Pulmonary artery endothelial cell (primary cell): ENCODE measurements at places on chromosomes 13 and 19. TPM values are rescaled to one million over a fixed set of nuclear protein-coding genes. Genes with fewer than 3 reads are reported as not detected.

The METTL21C gene
- total RNA-seq = not detected in 2 replicates

The KCNJ14 gene
- total RNA-seq = 0.20 and 0.39 TPM in 2 replicates

The BCAM gene
- total RNA-seq = 8.0 and 22.4 TPM in 2 replicates

The HSD17B14 gene
- total RNA-seq = 4.8 and 6.4 TPM in 2 replicates

The TEX101 gene
- not detected in 2 replicates for total RNA-seq
